ENCODE measurements at places on chromosomes 5 and 9. TPM values are rescaled to one million over a fixed set of nuclear protein-coding genes. Genes with fewer than 3 reads are reported as not detected.
A peak's percentile ranks its signal among the peaks of the same experiment; 100 is the strongest.

DNA sequence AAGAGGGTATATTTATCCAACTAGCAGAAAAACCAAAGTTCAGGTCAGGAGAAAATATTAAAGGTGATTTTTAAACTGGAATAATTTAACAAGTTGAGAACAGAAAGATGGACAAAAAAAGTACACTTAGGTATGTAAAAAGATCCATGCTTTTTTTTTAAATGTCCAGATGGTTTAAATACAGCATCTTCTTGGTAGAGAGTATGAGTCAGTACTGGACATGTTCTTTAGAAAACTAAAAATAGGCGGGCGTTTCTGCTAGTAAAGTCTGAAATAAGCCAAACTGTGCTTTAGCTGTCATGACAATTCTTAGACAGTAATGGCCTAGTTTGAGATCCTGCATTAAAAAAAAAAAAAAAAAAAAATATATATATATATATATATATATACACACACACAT lies 255.9 kb upstream of the ST8SIA4 start:
- H3K36me3 ChIP-seq: no peaks in the 10 kb centered on the region
- no peak overlapping the region for H3K27ac ChIP-seq
- H3K4me1 ChIP-seq: no peaks in the 10 kb centered on the region
- DNase-seq: no peak
- H3K4me3 ChIP-seq: no peak overlapping the region

GRCh38 chr9:106869458-106869857 lies 6.5 kb downstream of the ZNF462 start:
- H3K27me3 ChIP-seq: peaks cover 5% of the 10 kb centered on the region
- H3K4me3 ChIP-seq: no peak overlapping the region
- no peaks in the 10 kb centered on the region for H3K36me3 ChIP-seq
- no peaks in the 10 kb centered on the region for H3K4me1 ChIP-seq

DNA sequence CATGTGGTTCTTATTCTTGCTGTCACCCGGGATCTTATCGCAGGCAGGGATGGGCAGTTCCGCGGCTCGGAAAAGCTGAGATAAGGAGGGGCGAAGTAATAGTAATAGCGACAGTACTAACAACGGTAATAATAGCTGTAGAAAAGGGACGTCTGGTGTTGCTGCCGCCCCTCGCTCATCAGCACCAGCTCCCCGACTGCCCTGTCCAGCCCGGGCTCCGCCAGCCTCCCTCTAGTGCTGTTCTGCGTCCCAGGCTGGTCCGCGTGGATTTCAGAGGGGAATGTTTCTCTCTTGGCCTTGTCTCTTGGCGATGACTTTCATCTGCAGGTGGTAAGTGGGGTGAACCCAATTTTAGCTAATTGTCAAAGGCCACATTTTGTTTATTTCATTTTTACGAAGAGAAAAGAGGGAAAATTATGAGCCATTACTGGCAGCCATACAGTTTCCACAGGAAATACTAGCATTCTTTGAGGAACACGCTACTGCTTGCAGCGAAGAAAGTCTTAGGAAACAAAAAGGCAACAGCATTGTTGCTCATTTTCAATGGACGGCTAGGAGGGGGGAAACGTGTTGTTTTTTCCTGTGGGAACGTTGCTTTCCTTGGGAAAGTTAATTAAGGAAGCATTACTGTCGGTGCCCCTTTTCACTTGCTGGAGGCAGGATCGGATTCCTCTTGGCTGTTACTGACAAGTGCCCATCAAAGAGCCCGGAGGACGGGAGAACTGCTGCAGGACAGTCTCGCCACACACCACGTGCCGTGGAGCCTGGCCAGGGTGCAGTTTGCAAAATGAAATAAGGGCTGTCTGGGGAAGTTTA lies 762 bp downstream of the SNCAIP start:
- peaks cover 47% of the 10 kb centered on the region for H3K27me3 ChIP-seq
- no peaks in the 10 kb centered on the region for H3K36me3 ChIP-seq
- H3K4me1 ChIP-seq: no peaks in the 10 kb centered on the region

G3BP1 gene
- total RNA-seq: 117 TPM

FOXE1 gene
- 0.08 TPM for total RNA-seq

DNA sequence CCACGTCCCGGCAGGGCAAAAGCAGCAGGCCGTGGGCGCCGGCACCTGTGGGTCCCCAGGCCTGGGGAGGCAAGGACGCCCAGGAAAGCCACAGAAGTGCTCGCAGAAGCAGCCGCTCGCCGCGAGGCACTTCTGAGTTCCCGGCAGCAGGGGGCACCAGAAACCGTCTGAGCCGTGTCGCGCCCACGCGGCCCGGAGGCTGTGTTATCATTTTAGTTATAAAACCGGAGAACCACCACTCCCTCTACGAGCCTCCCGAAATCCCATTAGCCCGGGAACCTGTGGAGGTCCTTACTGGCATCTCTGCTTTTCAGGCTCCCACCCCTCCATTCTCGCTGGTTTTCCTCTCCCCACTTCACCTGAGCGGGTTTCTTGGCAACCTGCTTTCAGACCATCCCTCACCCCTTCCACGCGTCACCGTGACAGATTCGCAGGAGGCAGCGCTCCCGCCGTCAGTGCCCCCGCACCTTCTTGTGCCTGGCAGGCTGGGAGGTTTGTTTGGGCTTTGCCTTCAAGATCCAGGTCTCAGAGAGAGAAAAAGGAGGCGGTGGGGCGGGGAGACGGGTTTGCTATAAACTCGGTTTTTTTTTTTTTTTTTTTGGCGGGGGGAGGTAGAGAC lies 2.3 kb downstream of the GDNF start:
- DNase-seq: no peak
- H3K27ac ChIP-seq: no peak overlapping the region
- H3K36me3 ChIP-seq: peaks cover 2% of the 10 kb centered on the region
- peaks cover 12% of the 10 kb centered on the region for H3K4me1 ChIP-seq

DNA sequence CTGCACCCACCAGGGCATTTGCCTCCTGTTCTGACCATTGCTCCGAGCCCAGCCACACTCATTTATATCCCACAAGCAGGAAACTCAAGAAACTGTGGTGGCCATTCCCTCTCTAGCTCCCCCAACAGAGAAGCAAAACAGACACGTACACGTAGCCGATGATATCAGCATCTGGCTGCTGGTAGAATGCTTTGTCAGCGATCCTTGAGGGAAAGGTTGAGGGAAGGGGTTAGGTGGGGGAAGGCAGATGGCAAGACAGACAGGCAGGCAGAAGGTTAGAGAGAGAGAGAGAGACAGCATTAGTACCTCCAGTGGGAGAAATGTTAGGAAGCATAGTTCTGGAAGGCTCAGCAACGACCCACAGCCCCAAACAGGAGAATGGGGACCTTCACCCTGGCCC lies 7.8 kb downstream of the HIGD2A start:
- no peak for DNase-seq
- no peaks in the 10 kb centered on the region for H3K27me3 ChIP-seq
- H3K4me3 ChIP-seq: no peak overlapping the region
- peak overlapping the region; percentile 51 for H3K27ac ChIP-seq

LMX1B gene
- not detected for total RNA-seq

CCDC192 gene
- total RNA-seq: not detected

DNA sequence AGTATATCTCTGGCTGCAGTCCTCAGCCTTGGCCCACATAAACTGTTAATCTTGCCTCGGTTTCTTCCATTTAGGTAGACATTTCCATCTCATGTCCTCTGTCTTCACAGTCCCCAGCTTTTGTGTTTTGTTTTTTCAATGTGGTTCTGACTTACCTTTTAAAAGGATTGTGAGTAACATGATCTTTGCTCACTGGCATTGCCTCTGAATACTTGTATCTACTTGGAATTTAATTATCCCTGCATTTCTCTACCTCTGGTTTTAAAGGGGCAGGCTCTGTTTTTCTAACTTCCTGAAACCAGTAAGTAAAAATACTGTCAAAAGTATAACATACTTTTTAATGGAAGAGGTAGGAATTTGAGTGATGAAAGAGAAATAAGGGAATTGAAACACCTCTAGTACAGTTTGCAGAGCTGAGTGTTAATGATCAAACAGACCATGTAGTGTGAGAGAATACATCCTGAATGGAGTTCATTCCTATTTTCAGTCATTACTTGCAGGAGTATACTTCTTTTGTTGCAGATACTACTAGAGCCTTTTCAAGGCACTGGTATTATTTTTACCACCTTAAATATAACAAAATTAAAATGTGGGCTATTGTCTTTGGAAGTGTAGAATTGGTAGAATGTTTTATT lies 62.6 kb downstream of the MTREX start:
- peaks cover 8% of the 10 kb centered on the region for H3K36me3 ChIP-seq
- H3K27me3 ChIP-seq: no peaks in the 10 kb centered on the region

SPINK7 gene
- not detected for total RNA-seq

GRCh38 chr9:13939134-13939533 lies 374.8 kb downstream of the NFIB start:
- no peaks in the 10 kb centered on the region for H3K27me3 ChIP-seq
- no peak overlapping the region for H3K27ac ChIP-seq
- DNase-seq: no peak
- no peaks in the 10 kb centered on the region for H3K4me1 ChIP-seq
- no peak overlapping the region for H3K4me3 ChIP-seq
- no peaks in the 10 kb centered on the region for H3K36me3 ChIP-seq

ZNF454 gene
- not detected for total RNA-seq

GRCh38 chr5:53076014-53076583 lies 33.5 kb downstream of the MOCS2 start:
- peaks cover 5% of the 10 kb centered on the region for H3K4me1 ChIP-seq
- no peak overlapping the region for H3K27ac ChIP-seq
- DNase-seq: no peak
- H3K36me3 ChIP-seq: no peaks in the 10 kb centered on the region

NKD2 gene
- total RNA-seq: not detected

GRCh38 chr5:79745255-79745654 lies 55.6 kb downstream of the CMYA5 start:
- H3K27me3 ChIP-seq: peaks cover 33% of the 10 kb centered on the region
- no peak overlapping the region for H3K4me3 ChIP-seq
- H3K4me1 ChIP-seq: peaks cover 2% of the 10 kb centered on the region

DNA sequence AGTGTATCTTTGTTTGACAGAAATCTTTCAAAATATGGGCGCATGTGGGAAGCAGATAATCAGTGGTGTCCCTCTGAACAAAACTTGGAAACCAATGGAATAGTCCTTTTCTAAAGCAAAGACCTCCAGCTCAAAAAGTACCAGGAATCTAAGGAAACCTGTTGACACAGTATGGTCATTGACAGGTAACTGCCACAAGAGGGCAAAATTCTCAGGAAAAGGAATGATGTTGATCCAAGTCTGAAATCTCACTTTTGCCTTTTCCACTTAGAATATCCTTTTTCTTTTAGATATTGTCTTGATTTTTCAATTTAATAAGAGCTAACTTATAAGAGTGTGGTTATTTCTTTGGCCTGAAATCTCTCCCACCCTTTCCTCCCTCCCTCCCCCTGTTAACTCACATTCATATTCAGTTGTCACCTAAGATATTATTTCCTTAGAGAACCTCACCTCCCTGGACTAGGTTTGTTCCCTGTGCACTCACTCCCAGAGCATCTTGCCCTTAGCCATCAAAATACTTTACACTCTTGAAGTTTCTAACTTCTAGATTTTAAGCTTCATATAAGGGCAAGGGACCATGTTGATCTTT lies 59.0 kb upstream of the BARX1 start:
- H3K4me1 ChIP-seq: peaks cover 14% of the 10 kb centered on the region
- peaks cover 12% of the 10 kb centered on the region for H3K27me3 ChIP-seq
- no peak for DNase-seq
- H3K36me3 ChIP-seq: no peaks in the 10 kb centered on the region
- H3K27ac ChIP-seq: no peak overlapping the region

PALM2AKAP2 gene
- total RNA-seq: not detected

SLC25A48 gene
- not detected for total RNA-seq

CEL gene
- total RNA-seq: not detected

SLC6A7 gene
- total RNA-seq: not detected

- no peak overlapping the region for H3K4me3 ChIP-seq
- peaks cover 17% of the 10 kb centered on the region for H3K36me3 ChIP-seq
- DNase-seq: no peak
- H3K27me3 ChIP-seq: no peaks in the 10 kb centered on the region
- no peak overlapping the region for H3K27ac ChIP-seq
Observed at GRCh38 chr5:115535479-115536035, 9.0 kb downstream of the FEM1C start.

DNA sequence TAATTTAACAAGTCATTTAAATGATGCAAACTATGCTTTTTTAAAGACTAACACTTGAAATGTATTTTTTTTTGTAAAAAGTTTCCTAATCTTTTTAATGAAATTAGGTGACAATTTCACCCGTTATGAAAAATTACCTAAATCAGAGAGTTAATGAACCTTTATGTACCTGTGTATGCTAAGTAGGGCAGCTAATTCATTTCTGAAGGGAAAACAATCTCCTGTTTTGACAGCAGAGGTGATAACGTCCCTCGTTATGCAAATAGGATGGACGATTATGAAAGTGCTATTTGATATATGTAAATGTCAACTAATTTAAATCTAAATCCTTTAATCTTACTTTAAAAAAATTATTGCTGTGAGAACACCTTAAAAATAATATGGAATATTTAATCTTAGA lies 58.8 kb downstream of the MEF2C start:
- H3K4me3 ChIP-seq: no peak overlapping the region
- no peaks in the 10 kb centered on the region for H3K27me3 ChIP-seq
- H3K4me1 ChIP-seq: peaks cover 11% of the 10 kb centered on the region
- DNase-seq: no peak
- H3K27ac ChIP-seq: no peak overlapping the region
- H3K36me3 ChIP-seq: no peaks in the 10 kb centered on the region

DNA sequence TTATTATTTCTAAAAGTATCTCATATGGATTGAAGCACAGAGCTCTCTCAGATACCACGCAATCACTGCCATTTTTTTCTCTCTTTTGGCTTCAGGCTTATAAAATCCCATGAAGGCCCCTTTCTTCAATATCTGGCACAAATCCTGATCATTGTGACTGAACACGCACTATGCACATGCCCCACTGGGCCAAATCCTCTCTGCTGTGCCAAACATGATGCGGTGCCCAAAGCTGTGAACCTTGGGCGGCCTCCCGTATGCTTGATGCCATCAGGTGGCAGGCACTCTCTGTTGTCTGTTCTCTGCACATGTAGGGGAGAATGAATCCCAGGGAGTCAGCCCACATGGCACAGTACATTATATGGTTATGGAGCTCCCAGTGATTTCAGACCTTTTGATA lies 375.0 kb upstream of the RGMB start:
- H3K36me3 ChIP-seq: no peaks in the 10 kb centered on the region
- DNase-seq: no peak
- no peaks in the 10 kb centered on the region for H3K4me1 ChIP-seq
- H3K4me3 ChIP-seq: no peak overlapping the region
- no peaks in the 10 kb centered on the region for H3K27me3 ChIP-seq
- no peak overlapping the region for H3K27ac ChIP-seq

DNA sequence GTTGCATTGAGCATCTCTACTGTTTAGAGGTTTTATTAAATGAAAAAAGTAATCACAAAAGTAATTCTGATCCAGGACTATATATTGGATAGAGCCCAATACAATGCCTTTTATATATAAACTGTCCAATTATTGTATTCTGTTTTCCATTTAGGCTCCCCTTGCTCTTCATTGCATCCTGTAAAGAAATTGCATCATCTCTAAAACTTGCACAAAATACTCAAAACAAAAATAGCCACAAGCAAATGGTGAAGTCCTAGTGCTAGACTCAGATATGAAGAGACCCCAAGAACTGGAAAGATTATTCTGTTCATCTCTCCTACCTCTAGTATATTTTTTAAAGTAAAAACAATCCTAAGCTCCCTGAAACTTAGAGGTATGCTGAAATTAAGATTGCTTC lies 195.8 kb downstream of the NNT start:
- H3K27ac ChIP-seq: no peak overlapping the region
- H3K4me3 ChIP-seq: no peak overlapping the region
- H3K4me1 ChIP-seq: no peaks in the 10 kb centered on the region
- DNase-seq: no peak
- no peaks in the 10 kb centered on the region for H3K36me3 ChIP-seq
- H3K27me3 ChIP-seq: no peaks in the 10 kb centered on the region

- H3K27ac ChIP-seq: no peak overlapping the region
- peaks cover 23% of the 10 kb centered on the region for H3K4me1 ChIP-seq
- H3K27me3 ChIP-seq: no peaks in the 10 kb centered on the region
- no peak overlapping the region for H3K4me3 ChIP-seq
- DNase-seq: no peak
Observed at GRCh38 chr9:32347571-32347970, 36.9 kb upstream of the ACO1 start.
